CD4-positive, CD25-positive, alpha-beta regulatory T cell (primary cell): ENCODE measurements at places on chromosomes 12 and 14. TPM values are rescaled to one million over a fixed set of nuclear protein-coding genes. Genes with fewer than 3 reads are reported as not detected.

- DNase-seq = no peak
Observed at GRCh38 chr14:92880851-92881250, 42.1 kb upstream of the CHGA start.

Gene MDM1
- 21.1 TPM for polyA plus RNA-seq

DNA sequence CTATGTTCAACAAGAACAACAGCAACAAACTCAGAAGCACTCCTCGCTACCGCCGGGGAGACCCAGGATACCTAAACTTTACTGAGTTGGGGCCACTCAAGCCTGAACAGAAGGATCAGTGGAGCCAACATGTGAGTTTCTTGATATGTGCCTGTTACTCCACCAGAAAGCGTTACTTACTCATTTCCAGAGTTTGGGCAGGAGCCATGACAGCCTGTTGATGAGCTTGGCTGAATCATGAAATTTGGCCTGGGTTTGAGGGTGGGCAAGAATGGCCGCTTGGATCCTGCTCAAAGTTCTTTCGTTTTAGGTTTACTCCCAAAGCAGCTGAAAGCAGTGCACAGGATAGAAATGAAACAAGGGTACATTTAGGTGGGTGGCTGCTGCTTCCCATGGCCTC is 12.0 kb upstream of the GALNT6 start:
- DNase-seq = no peak

DNA sequence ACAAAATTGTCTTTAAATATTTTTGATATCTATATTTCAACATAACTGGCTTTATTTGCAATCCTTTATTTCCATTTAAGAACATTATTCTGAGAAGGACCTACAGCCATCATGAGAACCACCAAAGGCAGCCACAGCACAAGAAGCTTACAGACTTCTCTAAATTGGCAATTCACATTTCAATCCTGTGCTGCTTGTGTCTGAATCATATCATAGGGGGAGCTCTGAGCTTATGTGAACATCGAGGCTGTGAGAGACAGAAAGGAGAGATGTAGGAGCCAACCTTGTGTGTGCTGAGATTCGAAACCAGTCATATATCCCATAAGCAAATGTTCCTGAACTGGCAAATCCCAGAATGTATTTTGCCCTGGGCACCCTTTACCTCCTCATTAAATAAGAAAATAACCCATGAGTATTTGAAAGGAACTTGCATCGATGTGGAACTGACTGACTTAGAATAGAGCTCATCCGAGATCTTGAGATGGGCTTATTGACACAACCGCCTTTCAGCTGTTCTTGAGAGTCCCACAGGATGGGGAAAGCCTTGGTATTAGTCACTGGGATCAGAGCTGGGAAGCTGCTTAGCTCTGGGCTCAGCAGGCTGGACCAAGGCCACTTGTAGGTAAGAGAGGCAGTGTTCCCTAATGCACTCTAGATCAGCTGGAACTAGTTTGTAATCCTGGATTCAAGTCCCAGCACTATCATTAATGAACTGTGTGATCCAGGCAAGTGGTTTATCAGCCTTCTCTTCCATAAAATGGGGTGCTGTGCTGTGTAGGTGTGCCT is 329.8 kb downstream of the CACNA1C start:
- no peak for DNase-seq

DNA sequence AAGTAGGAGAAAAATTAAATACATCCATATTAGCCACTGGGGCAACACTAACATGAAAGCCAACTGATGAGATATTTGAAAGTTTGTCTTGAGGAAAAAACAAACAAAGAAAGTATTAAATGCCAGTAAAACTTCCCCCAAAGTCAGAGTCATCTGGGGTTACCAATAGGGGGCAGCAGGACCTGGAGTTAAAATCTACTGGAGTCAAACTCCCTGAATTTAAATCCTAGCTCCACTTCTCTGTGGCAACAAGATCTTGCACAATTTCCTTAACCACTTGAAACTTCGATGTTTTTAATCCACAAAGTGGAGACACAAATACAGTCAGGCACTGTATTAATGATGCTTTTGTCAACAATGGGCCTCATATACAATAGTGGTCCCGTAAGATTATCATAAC is 14.4 kb downstream of the PLEKHG7 start:
- peak; percentile 2 for DNase-seq

Gene SMIM41
- not detected for polyA plus RNA-seq

DNA sequence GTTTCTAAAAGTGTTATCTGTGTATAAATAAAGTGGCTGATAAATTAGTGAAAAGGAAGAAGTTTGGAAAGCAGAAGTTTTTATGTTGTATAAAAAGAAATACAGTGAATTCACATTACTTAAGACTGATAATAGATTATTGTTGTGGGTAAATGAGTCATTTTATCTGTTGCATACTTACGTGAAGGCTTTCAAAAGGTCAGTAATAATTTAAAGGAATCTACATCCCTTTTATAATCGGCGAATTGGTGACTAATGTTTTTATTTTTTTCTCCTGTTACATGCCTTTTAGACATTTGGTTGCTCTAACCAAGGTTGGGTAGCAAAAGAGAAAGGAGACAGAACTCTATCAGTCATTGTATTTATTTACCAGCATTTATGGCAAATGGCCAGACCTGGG is 155.9 kb downstream of the SLC41A2 start:
- no peak for DNase-seq

Gene APOF
- polyA plus RNA-seq = not detected

Gene TRAFD1
- 73.5 TPM for polyA plus RNA-seq

GRCh38 chr12:71014180-71014785 is 93.7 kb upstream of the PTPRR start:
- DNase-seq = no peak

DNA sequence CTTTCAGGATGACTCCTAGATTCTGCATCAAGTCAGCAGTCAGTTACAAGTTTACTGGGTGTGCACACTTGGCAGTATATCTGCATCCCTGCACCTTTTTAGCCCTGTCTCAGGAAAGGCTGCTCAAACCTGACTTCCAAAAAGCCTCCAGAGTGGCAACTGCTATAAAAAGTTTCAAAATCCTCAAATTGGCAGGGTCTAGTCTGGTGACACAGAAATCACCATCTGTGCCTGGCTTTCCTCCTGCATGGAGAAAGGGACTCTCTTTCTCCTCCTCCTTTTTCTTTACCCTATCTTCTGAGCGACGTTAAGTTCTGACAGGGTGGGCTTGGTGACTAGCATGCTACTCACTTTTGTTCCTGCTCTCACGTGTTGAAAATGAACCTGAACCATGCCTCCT is 679.5 kb downstream of the C12orf50 start:
- DNase-seq = no peak

DNA sequence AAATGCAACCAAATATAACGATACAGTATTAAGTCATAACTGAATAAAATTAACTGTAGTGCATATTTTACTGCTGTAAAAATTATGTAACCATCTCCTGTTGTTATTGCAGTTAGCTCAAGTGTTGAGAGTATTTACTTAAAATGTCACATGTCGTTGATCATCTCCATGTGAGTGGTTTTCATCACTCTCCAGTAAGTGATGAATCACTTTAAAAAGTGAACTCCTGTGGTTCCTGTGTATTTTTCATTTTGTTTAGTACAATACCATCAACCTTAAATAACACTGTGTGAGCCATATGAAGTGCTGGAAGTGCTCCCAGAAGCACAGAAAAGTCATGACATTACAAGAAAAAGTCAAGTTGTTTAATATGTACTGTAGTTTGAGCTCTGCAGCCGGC is 104.7 kb upstream of the SLCO1B1 start:
- DNase-seq = no peak

Gene CLEC4C
- not detected for polyA plus RNA-seq
